ENCODE measurements at places on chromosomes 5 and 9. TPM values are rescaled to one million over a fixed set of nuclear protein-coding genes. Genes with fewer than 3 reads are reported as not detected.

Gene NUTM2F
- total RNA-seq, result not detected

Gene MCTP1
- total RNA-seq, result 40.7 TPM

Gene NEURL1B
- total RNA-seq, result 0.36 TPM

Gene PCDHA3
- 0.36 TPM for total RNA-seq

Gene RNF183
- total RNA-seq, result not detected

Gene MED27
- total RNA-seq, result 14.5 TPM

Gene EHMT1
- 66.8 TPM for total RNA-seq
